Hematopoietic multipotent progenitor cell treated with erythropoietin and hydrocortisone succinate and interleukin-3 and kit ligand, for 17 days (in vitro differentiated cells): ENCODE measurements at places on chromosomes 12 and 14.

GRCh38 chr12:71771069-71771468 lies 16.4 kb downstream of the RAB21 start:
- no peak for DNase-seq

- DNase-seq: no peak
Measured at GRCh38 chr14:101132051-101132571, 228.6 kb upstream of the RTL1 start.

- no peak for DNase-seq
Measured at GRCh38 chr12:29039013-29039412, 110.1 kb upstream of the FAR2 start.

DNA sequence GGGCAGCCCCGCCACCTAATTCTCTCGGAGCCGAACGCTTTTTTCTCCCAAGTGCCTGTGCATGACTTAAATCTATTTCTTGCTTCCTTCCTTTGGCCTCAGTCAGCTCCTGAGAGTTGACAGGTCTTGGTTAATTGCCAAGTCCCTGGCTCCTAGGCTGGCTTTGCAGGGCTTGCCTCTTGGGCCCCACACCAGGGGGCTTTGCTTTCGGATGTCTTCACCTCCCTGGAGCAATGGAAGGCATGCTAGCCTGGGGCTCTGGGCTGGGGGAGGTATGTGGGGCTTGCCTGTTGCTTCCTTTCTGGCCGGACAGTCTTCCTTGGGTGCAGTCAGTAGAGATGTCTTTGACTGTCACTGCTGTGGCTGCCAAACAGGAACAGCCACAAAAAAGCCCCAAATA lies 2.2 kb upstream of the KRT80 start:
- DNase-seq: no peak

GRCh38 chr14:21231020-21231652 lies 38.1 kb downstream of the HNRNPC start:
- DNase-seq: no peak

DNA sequence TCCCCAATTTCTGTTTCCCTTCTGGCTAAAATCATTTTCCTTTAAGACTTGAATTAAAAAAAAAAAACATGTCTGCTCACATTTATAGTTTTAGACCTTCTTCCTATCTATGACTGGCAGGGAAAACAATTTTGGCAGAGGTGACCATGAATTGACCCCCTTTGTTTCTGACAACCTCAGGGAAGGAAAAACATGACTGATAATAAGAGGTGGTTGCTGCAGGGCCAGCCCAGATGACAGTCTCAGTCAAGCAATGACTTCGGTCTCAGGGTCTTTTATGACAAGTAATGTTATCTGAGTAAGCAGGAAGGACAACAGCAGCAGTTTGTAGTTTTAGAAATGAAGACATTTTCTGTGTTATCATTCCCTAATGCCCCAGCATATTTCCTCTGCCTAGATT lies 430.9 kb downstream of the LRIG3 start:
- no peak for DNase-seq

GRCh38 chr14:32932914-32933628 lies 5.6 kb upstream of the NPAS3 start:
- no peak for DNase-seq

- DNase-seq: no peak
Measured at GRCh38 chr12:531951-532585, 72.3 kb downstream of the B4GALNT3 start.

- DNase-seq: no peak
Measured at GRCh38 chr12:6968426-6968825, 2.0 kb downstream of the PHB2 start.

DNA sequence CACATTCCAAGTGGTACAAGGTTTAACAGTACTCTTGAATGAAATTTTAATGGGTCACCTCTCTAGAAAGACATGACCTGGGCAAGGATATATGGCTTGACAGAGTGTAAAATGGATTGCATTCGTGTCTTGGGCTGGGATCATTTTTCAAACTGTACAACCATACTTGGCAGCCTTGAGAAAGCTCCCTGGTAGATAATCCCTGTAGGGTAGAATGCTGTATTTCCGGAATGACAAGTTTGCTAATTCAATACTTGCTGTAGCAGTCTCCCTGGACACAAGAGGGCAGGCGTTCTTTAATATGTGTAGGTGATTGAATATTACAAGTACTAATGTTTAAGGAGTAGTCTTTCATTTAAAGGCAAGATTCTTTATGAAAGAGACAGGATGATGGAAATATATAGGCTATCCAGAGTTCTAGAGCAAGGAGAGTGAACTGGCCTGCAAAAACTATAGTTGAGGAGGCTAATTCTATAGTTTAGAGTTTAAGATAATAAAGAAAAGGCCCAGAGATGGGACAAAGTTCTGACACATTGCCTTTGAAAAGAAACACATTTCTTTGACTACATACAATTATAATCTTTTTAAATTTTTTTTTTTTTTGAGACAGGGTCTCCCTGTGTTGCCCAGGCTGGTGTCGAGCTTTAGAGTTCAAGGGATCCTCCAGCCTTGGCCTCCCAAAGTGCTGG lies 53.4 kb downstream of the PLBD1 start:
- DNase-seq: no peak

- DNase-seq: no peak
Measured at GRCh38 chr12:32158525-32158924, 51.9 kb downstream of the BICD1 start.

DNA sequence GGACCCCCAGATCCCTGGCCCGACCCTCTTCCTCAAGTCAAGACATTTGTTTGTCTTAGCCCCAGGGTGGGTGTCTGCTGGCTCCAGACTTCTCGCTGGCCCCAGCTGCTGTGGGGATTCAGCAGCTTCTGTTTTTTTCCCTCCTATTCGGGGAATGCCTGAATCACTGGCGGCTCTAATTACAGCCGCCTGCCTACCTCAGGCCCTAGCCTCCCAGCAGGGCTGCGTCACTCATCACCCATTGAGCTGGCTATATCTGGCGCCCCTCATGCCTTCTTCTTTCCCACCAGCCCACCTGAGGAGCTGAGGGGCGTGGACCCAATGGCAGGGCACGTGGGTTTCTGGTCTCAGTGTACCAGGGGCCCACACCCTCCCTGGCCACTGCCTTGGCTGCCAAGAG lies 10.1 kb downstream of the KRT80 start:
- DNase-seq: no peak

DNA sequence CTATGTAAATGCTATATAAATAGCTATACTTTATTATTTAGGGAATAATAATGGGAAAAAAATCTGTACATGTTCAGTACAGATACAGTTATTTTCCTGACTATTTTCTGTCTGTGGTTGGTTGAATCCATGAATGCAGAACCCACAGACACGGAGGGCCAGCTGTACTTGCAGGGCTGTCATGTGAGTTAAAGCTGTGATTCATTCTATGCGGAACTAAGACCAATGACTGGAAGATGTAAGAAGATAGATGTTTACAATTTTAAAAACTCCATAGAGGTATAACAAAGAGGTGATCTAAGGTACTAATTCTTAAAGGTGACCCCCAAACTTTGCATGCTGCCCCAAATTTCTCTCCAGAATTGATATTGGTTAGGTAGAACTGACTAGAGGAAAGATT lies 14.6 kb downstream of the PCNX4 start:
- no peak for DNase-seq

- DNase-seq: no peak
Measured at GRCh38 chr14:88879022-88879421, 54.6 kb downstream of the TTC8 start.

- DNase-seq: no peak
Measured at GRCh38 chr14:63766611-63767010, 38.7 kb upstream of the SGPP1 start.

- DNase-seq: no peak
Measured at GRCh38 chr12:85405781-85406522, 125.9 kb downstream of the ALX1 start.

DNA sequence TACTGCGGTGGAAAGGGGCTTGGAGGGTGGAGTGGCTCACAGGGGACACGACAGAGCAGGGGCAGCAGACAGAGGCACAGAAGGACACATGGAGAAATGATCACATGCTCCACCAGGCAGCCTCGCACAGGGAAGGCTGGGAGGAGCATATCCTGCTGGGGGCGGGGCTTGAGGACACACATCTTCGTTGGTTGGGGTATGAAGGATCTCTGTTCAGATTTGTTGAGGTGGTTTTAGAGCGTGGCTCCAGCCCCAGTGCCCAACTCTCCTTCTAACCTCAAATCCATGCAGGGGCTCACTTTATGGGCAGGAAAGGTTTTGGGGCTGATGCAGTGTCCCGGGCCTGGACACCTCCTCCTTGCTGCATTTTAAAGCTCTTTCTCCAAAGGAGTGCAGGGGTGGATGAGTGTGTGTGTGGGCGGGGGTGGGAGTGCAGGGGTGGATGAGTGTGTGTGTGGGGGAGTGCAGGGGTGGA lies 733 bp upstream of the P3H3 start:
- no peak for DNase-seq

GRCh38 chr12:116766746-116767145 lies 28.6 kb downstream of the RNFT2 start:
- no peak for DNase-seq

- DNase-seq: peak; percentile 56
Measured at GRCh38 chr12:117100251-117100650, 1.0 kb upstream of the TESC start.

GRCh38 chr14:104319491-104320241 lies 181.3 kb downstream of the KIF26A start:
- no peak for DNase-seq

DNA sequence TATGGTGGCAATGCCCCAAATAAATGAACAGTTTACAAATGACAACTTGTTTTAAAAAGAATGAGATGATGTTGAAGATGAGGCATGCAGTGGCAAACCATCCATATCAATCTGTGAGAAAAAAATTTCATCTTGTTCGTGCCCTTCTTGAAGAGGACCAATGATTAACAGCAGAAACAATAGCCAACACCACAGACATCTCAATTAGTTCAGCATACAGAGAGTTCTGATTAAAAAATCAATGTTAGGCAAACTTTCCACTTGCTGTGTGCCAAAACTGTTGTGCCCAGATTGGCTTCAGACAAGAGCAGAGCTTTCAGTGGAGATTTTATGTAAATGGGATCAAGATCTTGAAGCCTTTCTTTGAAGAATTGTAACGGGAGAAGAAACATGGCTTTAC lies 329.9 kb downstream of the BMP4 start:
- DNase-seq: no peak

- DNase-seq: peak; percentile 53
Measured at GRCh38 chr12:110600254-110600653, 13.7 kb upstream of the TCTN1 start.

GRCh38 chr14:47822326-47822725 lies 146.9 kb upstream of the MDGA2 start:
- no peak for DNase-seq

GRCh38 chr12:81221681-81222080 lies 143.8 kb downstream of the ACSS3 start:
- no peak for DNase-seq

GRCh38 chr12:60168441-60168840 lies 572.6 kb downstream of the SLC16A7 start:
- DNase-seq: no peak

GRCh38 chr12:1925684-1926006 lies 7.2 kb upstream of the CACNA2D4 start:
- no peak for DNase-seq

DNA sequence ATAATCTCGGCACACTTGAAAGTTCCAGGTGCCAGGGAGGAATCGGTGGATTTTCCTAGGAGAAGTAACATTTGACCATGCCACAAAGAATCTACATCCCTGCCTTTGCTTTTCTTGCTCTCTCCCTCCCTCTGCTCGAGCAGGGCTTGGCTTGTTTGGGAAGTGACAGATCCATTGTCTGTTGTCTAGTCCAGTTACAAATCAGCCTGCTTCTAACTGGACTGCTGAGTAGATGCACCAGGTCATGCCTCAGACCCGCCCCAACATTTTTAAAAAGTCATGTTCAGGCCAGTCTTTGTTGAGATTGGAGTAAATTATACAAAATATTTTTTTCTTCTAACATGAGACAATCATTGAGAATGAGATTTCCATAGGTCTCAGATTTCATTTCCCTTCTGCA lies 153.4 kb downstream of the GCH1 start:
- no peak for DNase-seq

GRCh38 chr12:83016991-83017390 lies 330.3 kb downstream of the TMTC2 start:
- DNase-seq: no peak

GRCh38 chr14:93346926-93347721 lies at the start of gene COX8C:
Gene COX8C (plus strand): TSS chr14:93347182. CDS start chr14:93347269, 87 bp downstream.
- DNase-seq: peak; percentile 34

DNA sequence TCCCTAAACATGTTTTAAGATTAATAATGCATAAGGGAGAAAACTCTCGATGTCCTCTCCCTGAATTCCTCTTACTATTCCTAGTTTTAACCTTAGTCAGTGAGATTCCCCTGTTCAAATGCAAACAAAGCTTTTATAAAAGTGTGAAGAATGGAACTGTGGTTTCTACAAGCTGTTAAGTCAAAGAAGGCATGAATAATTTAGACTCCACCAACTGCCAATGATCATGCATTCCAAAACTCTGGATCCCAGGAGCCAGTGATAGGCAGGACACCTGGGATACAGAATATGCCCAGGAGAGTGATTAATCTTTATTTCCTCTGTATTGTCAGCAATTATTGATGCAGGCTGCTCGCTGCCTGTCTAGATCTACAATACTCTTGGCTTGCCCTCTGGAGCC lies 190.3 kb upstream of the ATF7IP start:
- no peak for DNase-seq

DNA sequence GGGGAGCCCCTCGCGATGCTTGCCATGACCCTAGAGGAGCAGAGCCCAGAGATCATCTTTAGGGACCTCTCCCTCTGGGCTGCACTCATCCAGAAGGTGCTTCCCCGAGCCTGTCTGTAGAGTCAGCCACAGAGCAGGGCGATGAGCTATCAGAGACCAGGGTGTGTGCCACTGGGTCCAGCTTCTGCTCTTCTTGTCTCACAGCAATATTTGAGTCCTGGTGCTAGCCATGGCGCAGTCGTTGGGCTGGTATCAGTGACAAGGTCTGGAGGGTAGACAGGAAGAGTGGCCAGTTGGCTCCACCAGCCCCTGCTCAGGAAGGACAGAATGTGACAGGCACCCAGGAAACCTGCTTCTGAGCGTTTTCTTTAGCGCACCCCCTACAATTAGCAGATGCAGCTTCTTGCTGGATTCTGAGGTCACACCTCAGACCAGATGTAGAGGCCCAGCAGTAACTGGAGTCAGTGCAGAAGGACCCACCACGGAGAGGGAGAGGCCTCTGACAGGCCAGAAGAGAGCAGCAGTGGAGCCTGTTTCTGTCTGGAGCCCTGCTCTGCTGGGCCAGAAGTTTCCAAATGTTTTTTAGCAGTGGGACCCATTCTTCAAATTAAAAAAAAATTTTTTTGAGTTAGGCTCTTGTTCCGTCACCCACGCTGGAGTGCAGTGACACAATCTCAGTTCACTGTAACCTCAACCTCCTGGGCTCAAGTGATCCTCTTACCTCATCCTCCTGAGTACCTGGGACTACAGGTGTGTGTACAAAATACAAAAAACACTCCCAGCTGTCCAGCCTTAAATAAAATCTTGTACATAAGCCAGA lies 23.7 kb downstream of the ANKRD9 start:
- DNase-seq: no peak

DNA sequence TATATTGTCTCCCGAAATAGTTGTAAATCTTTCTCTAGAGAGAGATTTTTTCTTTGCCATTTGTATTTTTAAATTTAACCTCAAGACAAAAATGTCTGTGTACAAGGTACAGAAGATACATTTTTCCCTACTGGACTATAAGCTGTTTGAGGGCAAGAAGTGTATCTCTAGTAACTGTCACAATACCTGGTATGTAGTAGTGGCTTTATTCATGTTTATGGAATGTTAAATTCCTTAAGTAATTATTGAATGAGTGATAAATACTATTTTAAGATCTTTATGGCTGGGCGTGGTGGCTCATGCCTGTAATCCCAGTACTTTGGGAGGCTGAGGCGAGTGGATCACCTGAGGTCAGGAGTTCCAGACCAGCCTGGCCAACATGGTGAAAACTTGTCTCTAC lies 24.4 kb upstream of the CDK17 start:
- no peak for DNase-seq
